ENCODE measurements at places on chromosomes 5 and 9.

GRCh38 chr9:42386477-42386876, 203.0 kb downstream of the SPATA31A6 start:
- no peak for DNase-seq

DNA sequence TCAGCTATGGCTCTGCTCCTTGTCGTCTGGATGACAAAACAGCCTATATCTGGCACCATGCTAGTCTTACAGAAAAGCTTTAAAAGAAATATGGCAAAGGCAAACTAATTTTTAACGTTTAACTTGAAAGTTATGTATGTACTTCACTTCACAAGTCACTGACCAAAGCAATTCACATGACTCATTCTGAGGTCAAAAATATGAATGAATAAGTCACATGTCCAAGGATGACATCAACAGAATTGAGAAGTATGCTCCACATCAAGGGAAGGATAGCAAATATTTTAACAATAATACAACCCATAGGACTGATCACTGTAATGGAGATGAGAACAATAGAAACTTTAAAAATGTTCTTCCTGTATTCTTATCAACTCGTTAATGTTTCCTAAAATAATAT, 1072.6 kb upstream of the NUDT12 start:
- DNase-seq, result no peak

DNA sequence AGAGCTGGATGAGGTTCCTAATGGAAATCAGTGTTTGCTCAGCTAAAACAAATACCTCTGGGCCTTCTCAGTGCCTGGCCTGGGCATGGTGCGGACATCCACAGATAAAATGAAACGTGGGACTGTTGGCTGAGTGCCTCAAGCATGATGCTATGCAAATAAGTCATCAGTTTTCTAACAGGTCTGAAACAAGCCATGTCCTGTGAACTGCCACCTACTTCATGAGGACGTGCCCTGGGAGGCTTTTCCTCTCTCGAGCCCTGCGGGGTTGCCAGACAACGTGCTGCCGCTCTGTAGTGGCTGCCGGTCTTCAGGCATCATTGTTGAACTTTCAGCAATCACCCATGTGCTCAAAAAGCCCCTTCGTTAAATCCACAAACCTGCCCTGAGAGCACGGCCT, 240.4 kb upstream of the IRX2 start:
- DNase-seq, result no peak

- DNase-seq, result no peak
Measured at GRCh38 chr5:10332301-10332700, 21.2 kb upstream of the MARCHF6 start.

DNA sequence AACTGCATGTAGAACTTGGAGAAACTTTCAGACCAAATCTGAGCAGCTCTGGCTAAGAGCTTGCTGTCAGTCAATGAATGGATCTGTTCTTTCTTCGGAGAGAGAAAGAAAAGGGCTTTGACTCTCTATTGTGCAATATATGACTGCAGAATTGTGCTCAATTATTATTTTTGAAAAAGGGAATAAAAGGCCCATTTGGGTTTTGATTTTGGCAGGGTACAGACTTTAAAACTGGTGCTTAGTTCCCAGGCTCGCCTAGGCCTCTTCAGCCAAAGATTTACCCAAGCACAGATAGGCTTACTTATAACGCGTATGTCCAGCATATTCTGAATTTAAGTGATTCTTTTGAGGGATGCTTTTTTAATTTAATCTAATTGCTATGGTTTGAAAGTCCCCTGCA, 59.3 kb downstream of the RETREG1 start:
- no peak for DNase-seq

DNA sequence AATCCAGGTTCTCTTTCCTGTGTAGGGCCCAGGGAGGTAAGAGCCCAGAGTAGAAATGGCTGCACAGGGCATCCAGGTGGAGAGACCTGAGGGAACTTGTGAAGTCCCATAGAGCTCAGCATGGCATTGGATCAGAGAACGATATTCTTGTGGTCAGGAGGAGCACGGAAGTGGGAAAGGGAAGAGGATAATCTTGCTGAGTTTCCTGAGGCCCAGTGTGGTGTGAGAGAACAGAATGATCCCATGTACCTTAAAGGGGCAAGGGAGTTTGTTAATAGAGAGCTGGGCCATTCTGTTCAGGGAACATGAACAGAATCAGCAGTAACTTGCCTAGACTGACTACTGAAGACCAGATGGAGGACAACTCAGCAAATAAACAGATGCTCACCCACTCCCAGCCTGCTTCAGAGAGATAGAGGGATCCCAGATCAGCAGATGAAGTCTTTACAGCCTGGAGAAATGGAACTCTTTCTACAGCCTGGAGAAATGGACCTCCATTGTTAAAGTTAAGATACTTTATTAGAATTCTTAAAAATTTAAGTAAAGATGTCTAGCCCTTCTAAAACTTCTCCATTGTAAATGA, 119.7 kb upstream of the ELL2 start:
- no peak for DNase-seq
